BJ (cell line): ENCODE measurements at places on chromosomes 1 and 21.

DNA sequence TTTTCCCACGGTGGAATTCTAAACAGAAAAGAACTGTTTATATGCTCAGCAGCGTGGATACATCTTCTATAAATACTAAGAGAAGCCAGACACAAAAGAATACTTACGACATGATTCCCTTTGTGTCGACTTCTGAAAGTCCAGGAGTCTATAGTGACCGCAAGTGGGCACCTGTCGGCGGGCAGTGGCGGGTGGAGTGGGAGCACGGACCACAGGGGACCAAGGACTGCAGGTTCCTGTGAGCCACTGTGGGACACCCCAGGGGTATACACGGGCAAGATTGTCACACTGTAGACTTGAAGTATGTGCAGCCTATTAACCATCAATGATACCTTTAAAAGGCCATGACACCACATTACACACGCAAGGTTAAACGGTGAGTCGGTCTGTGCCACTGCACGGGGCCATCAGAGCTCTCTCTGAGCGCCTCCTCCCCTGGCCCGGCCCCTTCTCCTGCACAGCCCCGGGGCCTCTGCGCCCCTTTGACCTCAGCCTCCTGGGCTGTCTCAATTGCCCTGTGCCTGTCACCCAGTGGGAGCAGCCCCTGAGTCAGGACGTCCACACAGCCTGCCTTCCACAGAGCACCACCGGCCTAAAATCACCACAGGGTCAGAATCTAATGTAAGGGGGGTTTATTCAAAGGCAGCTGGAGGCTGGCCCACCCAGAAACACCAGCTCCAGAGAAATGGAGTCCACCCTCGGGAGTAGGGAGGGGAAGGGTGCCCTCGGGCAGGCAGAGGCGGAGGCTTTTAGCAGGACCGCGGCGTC, 90.0 kb upstream of the COL6A1 start:
- DNase-seq, result no peak

- DNase-seq, result no peak
Observed at GRCh38 chr1:6185635-6186382, 5.7 kb upstream of the CHD5 start.

- no peak for DNase-seq
Observed at GRCh38 chr1:72278461-72278860, 3.9 kb downstream of the NEGR1 start.

DNA sequence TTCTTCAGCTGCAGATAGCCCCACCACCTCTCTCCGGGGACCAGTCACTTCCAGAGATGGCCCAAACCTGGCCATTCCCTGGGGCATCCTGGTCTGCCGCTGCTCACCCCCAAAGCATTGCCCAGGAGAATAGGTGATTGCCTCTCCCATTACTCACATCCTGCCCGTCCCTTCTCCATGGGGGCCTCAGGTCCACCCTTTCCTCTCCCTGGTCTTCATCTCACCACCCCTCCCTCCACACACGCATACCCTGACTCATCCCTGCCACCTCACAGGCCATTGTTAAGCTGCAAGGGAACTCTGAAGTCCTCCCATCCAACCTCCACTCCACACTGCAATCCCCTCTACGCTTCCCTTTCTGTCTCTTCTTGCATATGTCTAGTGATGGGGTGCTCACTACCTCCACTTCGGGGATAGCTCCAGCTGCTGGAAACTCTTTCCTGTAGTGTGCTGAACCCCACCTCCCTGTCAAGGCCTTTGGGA, at the start of gene PLEKHG5:
TSS of gene PLEKHG5 (minus strand) at position 188 of the 483 bp plus-strand sequence. CDS start 14,096 bp downstream, outside the sequence.
- no peak for DNase-seq

- no peak for DNase-seq
Observed at GRCh38 chr1:1573843-1574720, 581 bp downstream of the SSU72 start.

- no peak for DNase-seq
Observed at GRCh38 chr1:36085686-36086526, 2.0 kb downstream of the TEKT2 start.

DNA sequence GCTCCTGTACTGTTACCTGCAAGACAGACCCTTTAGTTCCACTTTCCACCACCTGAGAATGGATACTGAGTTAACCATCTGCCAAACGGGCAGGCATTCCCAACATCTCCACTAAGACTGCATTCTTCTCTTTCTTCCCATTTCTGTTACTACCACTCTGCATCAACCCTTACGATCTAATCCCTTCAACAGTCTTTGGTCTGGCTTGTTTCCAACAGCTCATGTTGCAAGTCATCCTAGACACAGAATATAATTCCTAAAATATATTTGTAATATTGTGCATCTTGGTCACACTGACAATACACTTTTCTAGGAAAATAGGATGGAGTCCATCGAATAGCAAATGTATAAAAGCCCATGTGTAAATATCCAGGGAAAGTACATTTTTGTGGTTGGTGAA, 166.7 kb downstream of the SIPA1L2 start:
- no peak for DNase-seq

- DNase-seq, result no peak
Observed at GRCh38 chr1:30661311-30661710, 62.1 kb downstream of the MATN1 start.

DNA sequence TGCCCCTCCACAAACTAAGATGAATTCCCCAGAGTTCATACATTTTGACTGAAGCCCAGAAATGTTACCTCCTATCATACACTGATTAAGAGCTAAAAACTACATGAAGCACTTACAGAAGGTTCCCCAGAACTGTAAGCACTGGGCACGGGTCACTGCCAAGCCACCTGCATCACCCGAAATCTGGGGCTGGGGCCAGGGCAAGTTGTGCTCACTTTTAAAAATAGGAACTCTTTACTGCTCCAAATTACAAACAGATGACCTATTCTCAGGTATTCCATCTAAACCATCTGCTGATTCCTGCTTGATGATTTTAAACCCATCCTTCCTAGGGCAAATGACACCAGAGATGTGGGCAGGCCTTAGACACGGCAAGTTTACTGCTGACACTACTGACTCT, 4.8 kb downstream of the SETD4 start:
- no peak for DNase-seq

DNA sequence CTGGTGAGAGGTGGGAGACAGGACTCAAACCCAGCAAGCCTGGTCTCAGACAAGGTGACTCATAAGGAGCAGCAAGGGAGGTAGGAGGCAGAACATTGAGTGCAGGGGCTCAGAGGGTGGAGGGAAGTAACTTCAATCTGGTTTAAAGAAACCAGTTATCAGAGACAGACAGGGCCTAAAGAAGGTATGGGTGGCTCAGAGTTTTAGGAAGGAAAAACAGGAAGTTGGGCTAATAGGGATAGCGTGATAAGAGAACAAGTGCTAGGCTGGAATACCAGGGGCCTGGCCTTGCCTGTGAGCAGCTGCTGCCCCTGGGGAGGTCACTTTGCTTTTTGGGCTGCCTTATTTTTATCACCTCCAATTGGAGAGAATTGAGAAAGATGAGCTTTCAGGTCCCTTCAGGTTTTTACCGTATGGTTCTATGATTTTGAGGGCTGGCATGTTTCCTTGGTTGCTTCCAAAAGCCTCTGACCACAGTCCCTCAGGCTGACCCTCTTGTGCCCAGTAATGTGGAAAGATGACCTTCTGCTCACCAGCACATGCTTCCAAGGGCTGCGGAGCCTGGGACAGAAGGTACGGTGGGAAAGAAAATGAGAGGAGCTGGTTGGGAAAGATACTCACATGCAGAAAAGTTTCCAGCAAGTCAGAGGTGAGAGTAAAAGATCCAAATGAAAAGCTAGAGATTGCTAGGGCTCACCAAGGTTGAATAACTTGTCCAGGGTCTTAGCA, 77.0 kb downstream of the DDR2 start:
- no peak for DNase-seq

DNA sequence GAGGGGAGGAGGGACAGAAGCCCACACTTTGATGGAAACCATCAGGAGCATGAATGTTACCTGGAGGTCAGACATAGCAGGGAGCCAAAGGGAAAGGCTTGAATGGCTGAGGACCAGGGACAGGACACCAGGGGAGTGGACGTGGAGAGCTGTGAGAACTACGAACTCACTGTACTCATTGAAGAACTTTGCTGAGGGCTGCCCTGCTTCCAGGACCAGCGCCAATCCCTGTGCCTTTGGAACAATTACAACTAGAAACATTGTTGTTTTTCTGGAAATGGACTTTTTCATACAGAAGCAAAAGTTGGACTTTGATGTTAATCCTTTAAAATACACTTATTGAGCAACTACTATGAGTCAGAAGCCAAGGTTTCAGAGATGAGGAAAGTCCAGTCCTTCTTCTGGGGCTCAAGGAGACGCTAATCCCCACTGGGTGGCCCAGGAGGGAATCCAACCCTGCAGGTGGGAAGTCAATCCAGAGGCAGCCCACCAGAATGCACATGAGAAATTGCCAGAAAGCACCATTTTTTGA, 12.9 kb downstream of the TSPAN2 start:
- no peak for DNase-seq

- DNase-seq, result no peak
Observed at GRCh38 chr21:34574601-34575529, 40.0 kb downstream of the RCAN1 start.

- no peak for DNase-seq
Observed at GRCh38 chr1:181390410-181391077, 92.8 kb upstream of the CACNA1E start.

GRCh38 chr1:33094486-33094885, 13.5 kb downstream of the AZIN2 start:
- DNase-seq, result no peak

DNA sequence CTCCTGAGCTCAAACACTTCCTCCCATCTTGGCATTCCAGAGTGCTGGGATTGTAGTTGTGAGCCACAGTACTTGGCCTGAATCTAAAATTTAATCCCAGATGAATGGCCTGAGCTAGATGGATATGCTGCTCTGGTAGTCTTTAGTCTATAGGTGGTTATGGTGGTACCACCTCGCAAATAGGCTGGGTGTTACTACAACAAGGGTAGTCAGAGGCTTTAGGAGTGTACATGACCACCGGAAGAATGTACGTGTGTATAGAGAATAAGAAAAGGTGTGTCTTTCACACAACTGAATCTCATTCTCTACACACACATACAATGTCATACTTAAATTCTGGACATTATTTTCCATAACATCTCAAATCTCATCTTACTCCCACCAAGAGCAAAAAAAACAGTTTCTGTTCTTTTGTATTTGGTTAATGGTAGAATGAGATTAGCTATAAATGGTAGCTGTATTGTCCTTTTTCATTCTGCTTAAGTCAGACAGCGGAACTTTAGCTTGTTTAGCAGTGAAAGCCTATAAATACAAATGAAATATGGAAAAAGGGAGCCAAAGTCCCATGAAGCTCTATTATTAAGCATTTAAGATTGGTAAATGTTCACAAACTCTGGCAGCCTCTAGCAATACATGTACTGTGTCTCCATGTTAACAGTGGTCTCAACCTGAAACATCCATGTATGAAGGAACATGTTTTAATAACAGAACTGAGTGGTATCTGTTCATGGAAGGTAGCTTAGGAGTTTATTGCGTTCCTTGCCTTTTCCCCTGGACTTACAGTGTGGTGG, 16.2 kb downstream of the CAP1 start:
- DNase-seq, result no peak

GRCh38 chr1:150981177-150981804, 801 bp upstream of the ANXA9 start:
- DNase-seq, result no peak

GRCh38 chr1:222817529-222817928, 2.7 kb downstream of the DISP1 start:
- DNase-seq, result peak; percentile 83

DNA sequence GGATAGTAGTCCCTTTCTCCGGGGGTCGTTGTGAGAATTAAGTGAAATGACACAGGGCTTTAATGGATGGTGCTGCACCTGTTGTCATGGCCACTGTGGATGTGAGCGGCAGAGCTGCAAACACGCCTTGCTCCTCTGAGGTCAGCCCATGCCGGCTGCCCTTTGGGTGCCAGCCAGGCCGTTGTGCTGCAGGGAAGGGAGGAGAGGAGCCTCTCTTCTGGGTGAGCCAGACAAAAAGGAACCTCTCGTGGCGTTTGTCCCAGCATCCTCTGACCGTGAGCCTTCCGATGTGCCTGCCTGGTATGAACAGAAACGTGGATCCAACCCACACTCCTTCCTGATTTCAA, 383.0 kb upstream of the VAMP3 start:
- no peak for DNase-seq

- DNase-seq, result no peak
Observed at GRCh38 chr1:156429313-156430060, 60.5 kb downstream of the RHBG start.

DNA sequence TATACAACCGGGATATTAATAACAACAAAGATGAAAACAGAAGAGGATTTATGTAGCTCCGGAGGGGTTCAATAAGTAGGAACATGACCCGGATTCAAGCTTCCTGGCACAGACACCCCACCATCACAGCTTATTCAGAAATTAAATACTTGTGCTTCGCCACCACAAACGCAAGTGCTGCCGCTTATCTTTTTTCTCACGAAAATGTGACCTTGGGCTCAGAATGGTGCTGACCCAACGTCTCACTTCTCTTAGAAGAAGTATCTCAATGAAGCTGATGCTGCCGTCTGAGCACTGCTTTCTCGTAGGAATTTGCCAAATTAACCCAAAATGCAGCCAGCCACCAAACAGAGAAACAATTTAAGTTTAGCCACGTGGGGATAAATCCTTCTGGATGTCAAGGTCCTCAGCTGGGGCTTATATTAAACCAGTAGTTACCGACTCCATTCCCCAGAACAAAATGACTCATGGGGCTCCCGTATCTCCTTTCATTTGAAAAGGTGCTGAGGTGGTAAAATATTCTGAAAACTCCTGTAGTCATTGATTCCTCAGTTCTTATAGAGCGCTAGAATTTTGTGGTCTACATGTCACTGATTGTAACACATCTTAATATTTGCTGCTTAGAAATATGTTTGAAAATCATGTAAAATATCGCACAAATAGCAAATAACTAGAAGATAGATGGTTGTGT, 466.7 kb downstream of the SMYD3 start:
- DNase-seq, result no peak

- peak; percentile 90 for DNase-seq
Observed at GRCh38 chr1:156801409-156802121, 15.1 kb downstream of the SH2D2A start.

DNA sequence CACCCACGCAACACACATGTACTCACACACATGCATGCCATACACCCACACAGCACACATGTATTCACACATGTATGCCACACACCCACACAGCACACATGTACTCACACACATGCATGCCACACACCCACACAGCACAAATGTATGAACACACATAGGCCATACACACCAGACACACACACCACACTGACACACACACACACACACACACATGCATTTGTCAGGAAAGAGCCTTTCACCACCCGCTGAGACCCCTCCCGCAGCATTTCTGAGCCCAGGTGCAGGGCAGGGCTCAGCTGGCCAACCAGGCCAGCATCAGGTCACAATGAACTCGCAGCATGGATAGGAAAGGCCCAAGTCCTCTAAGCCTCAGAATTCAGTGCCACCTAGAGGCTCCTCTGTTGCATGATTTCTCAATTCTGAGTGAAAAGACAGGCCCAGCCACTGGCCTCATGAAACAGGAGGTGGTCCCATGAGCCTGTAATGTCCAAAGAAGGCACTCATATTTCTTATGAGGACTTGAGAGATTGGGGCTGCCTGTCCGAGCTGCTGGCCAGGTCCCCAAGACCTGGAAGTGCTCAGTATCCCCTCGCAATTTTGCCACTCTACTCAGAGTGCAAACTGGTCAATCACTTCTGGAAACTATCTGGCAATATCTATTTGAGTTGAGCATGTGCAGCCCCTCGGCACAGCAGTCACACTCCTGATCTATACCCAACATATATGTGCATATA, 57.3 kb downstream of the PSMG1 start:
- no peak for DNase-seq

- DNase-seq, result no peak
Observed at GRCh38 chr1:95642035-95642434, 408.0 kb downstream of the RWDD3 start.

- no peak for DNase-seq
Observed at GRCh38 chr1:219086956-219087469, 86.7 kb upstream of the LYPLAL1 start.

- no peak for DNase-seq
Observed at GRCh38 chr1:112263042-112263441, 133.0 kb upstream of the CTTNBP2NL start.
